Neural crest cell (in vitro differentiated cells): ENCODE measurements at places on chromosomes 4 and X. TPM values are rescaled to one million over a fixed set of nuclear protein-coding genes. Genes with fewer than 3 reads are reported as not detected.

DNA sequence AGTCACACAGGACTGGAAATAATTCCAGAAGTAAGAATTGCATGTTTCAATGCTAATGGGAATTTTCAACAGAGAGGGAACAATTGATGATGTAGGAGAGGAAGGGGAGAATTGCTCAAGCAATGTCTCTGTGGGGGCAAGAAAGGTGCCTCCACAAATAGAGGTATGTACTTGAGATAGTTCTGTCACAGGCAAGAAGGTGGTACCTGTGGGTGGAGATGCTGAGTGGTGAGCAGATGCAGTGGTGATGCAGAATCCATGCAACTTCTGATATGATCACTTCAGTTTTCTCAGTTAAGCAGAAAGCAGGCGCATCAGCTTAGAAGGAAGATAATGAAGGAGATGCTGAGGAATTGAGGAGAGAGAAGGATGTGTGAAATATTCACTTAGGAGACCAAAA is 55.1 kb upstream of the SEC24B start:
- H3K27me3 ChIP-seq, result no peaks in the 10 kb centered on the region
- no peak overlapping the region for H3K27ac ChIP-seq
- no peak overlapping the region for H3K4me3 ChIP-seq
- no peaks in the 10 kb centered on the region for H3K36me3 ChIP-seq
- peaks cover 4% of the 10 kb centered on the region for H3K4me1 ChIP-seq
- DNase-seq, result no peak

Gene DSPP
- not detected in 2 replicates for total RNA-seq

DNA sequence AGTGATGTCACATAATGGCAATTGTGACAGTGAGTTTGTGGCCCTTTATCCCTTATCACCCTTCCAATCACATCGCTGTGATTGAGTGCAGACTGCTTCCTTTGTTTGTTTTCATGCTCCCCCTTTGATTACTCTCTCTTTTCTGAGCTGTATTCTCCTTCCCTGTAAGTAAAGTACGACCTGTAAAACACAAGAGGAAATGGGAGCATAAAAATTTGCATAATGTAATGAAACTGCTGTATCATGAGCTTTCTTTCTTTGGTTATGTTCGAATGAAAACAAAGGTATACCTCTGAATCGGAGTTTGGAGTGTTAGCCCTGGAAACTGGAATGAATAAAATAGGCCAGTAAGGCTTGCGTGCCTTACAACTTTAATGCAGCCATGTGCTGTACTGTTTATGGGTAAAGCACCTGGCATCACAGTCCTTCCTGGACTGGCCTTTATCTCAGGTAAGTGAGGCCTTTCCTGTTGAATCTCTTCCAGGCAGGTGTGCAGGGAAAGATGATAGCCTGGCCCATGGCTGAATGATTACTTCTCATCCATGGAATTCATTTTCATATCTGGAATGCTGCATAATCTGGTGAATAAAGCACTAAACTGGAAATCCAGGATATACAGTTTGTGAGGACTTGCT is 26.6 kb upstream of the HS3ST1 start:
- no peak overlapping the region for H3K27ac ChIP-seq
- no peaks in the 10 kb centered on the region for H3K27me3 ChIP-seq
- H3K4me1 ChIP-seq, result no peaks in the 10 kb centered on the region

- no peaks in the 10 kb centered on the region for H3K36me3 ChIP-seq
- H3K4me1 ChIP-seq, result no peaks in the 10 kb centered on the region
- no peak overlapping the region for H3K4me3 ChIP-seq
- H3K27me3 ChIP-seq, result no peaks in the 10 kb centered on the region
- H3K27ac ChIP-seq, result no peak overlapping the region
Observed at GRCh38 chr4:19317377-19317776, 934.3 kb upstream of the SLIT2 start.

DNA sequence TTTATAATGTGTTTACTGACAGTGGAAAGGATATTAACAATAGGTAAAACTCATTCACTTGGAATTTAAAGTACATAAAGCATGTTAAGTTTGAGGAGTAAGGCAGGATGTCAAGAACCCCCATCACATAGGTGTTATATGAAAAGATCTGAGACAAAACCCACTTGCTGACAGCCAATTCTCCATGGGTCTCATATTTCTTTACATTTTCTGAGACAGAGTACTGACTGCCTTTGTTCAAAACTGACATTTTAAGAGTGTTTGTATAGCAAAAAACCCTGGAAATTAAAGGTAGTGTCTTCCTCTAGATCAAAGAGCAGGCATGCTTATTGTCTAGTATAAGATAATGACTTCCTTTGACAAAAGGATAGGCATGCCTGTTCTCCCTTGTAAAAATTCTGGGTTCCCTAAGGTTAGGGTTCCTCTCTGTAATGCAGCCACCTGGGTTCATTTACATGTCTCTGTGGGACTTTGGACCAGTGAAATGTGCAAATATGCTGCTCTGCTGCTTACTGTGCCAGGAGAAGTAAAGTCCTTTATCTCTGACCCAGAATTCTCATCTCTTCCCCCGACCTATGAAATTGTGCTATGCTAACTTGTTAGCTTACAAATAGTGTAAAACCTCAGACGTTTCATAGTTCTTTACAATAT is 123.6 kb downstream of the PCDH18 start:
- H3K4me3 ChIP-seq, result no peak overlapping the region
- no peak for DNase-seq
- H3K27me3 ChIP-seq, result no peaks in the 10 kb centered on the region

- DNase-seq, result no peak
- no peak overlapping the region for H3K27ac ChIP-seq
- H3K4me3 ChIP-seq, result no peak overlapping the region
- peaks cover 12% of the 10 kb centered on the region for H3K36me3 ChIP-seq
Observed at GRCh38 chr4:67542076-67542475, 3.2 kb downstream of the CENPC start.

Gene STK32B
- 3.4 and 3.5 TPM in 2 replicates for total RNA-seq

DNA sequence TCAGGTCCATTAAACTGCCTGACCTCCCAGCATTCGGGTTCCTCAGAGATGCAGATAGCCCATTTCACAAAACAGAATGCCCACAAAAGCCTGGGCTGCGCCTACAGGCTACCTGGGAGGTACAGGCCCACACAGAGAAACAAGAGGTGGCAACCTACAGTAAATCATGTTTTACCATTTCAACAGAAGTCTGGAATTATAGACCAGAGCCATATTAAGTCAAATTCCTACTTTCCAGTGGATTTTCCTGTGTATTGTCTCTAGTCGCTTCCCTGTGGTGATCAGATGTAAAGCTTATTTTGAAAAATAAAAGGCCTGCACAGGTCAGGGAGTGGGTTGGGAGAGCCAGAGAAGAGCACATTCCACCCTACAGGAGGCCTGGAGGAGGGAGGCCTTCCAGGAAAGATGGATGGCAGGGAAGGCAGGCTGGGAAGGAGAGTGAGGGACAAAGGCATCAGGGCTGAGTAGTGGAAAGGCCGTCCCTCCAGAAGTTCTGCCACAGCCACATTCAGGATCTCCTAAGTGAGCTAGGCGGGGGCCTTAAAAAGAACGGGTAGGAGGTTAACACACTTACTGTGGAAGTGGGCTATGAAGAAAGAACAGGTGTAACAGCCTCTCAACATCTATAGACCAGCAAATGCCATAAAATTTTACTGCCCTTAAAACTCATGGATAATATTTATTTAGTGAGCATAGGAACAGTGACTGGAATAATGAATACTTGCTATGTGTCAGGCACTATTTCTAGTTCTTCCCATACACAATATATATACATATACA is 19.0 kb upstream of the USO1 start:
- H3K4me1 ChIP-seq, result peaks cover 4% of the 10 kb centered on the region
- DNase-seq, result no peak
- no peak overlapping the region for H3K4me3 ChIP-seq
- H3K27me3 ChIP-seq, result no peaks in the 10 kb centered on the region
- no peak overlapping the region for H3K27ac ChIP-seq

Gene SETD7
- 11.1 and 11.4 TPM in 2 replicates for total RNA-seq

DNA sequence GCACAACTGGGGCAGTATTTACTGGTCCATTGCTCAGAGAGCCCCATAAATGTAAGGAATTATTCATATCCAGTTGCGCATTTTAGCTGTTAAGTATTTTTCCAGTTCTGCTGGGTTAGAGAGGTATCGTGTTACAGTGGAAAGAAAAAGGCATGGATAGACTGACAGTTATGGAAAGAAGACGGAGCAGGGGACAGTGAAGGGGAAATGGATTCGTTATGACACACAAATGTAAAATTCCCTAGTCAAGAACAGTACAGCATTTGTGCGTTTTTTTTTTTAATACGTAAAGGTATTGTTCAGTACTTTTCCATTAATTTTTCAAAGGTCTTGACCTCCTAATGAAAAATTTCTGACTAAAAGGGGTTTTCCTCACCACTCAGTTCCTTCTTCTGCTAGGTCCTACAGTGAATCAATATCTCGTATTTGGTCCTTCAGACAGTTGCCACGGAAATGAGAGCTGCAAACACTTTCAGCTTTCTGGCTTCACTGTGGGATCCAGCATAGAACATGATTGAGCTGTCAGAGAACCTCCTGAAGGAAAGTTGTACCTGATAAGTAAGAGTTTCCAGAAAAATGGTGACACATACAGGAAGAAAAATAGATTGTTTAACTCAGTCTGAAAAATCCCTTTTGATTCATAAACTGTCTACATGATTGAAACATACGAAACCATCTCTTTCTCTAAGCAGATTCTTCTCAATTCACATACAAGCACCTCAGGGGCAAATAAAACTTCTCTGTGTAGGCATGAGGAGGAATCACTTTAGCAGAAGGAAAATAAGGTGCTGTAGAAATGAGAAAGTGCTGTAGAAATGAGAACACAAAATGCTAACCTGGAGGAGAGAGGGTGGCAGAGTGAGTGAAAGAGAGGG is 21.8 kb upstream of the BBS12 start:
- H3K27me3 ChIP-seq, result no peaks in the 10 kb centered on the region
- no peak overlapping the region for H3K27ac ChIP-seq
- H3K4me3 ChIP-seq, result no peak overlapping the region
- no peaks in the 10 kb centered on the region for H3K4me1 ChIP-seq

DNA sequence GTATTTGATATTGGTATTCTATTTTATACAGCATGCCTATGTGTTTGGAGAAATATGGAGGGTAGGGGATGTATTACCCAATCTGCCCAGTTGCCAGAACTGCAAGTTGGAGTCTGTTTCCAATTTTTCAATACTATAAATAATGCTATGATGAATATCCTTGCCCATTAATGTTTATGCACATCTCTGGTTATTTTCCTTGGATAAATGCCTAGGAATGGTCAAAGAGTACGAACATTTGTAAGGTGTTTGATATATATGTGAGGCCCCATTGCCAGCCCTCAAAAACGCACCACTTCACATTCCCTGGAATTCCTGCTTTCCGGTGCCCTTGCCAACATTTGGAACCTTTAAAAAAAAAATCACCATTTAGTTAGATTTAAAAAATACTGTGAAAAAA is 34.3 kb downstream of the CLDN34 start:
- no peaks in the 10 kb centered on the region for H3K27me3 ChIP-seq
- H3K36me3 ChIP-seq, result no peaks in the 10 kb centered on the region
- H3K4me1 ChIP-seq, result no peaks in the 10 kb centered on the region
- no peak for DNase-seq
- H3K4me3 ChIP-seq, result no peak overlapping the region

- H3K27me3 ChIP-seq, result no peaks in the 10 kb centered on the region
- no peaks in the 10 kb centered on the region for H3K4me1 ChIP-seq
- no peak overlapping the region for H3K4me3 ChIP-seq
- DNase-seq, result no peak
Observed at GRCh38 chr4:17251101-17251500, 260.8 kb downstream of the QDPR start.

- no peak for DNase-seq
- no peaks in the 10 kb centered on the region for H3K27me3 ChIP-seq
- no peak overlapping the region for H3K27ac ChIP-seq
- H3K36me3 ChIP-seq, result no peaks in the 10 kb centered on the region
- H3K4me3 ChIP-seq, result no peak overlapping the region
- peaks cover 21% of the 10 kb centered on the region for H3K4me1 ChIP-seq
Observed at GRCh38 chr4:95204873-95205272, 343.9 kb downstream of the UNC5C start.

Gene PCDH7
- total RNA-seq, result 6.8 and 8.0 TPM in 2 replicates

Gene TLR3
- total RNA-seq, result 0.11 and 0.19 TPM in 2 replicates

DNA sequence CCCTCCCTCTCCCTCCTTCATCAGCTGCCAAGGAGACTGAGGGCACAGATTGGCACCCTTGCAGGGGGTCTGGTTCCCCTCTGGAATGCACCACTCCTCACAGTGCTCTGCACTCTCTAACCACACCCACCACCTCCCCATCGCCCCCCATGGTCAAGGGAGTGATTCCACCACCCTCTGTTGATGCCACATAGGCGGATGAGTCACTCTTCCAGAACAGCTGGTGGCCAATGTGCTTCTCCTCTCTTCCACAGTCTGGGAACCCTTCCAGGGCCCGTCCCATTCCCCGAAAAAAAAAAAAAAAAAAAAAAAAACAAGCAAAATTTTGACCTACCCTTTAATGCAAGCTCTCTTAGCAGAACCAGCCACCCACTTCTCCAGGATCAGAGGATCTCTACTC is 341.3 kb upstream of the KLF3 start:
- H3K27me3 ChIP-seq, result no peaks in the 10 kb centered on the region
- no peak overlapping the region for H3K4me3 ChIP-seq
- H3K36me3 ChIP-seq, result peaks cover 3% of the 10 kb centered on the region
- no peak overlapping the region for H3K27ac ChIP-seq

DNA sequence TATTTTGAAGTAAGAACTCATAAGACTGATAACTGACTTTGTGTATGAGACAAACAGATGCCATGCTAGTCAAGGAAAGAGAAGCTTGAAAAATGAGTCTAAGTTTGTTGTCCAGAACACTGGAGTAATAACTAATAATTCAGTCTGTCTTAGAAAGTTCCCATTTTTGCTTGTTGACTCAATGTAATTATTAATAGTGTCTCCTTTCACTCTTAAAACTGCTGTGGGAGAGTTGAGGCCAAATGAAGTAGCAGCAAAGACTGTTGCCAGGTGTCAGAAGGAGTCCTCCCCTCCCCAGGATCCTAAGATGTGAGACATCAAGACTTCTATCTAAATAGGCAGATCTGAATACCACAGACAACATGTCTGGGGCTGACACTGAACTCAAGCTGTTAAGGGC is 20.8 kb upstream of the FAM13A start:
- H3K27me3 ChIP-seq, result no peaks in the 10 kb centered on the region
- no peak overlapping the region for H3K27ac ChIP-seq
- peaks cover 2% of the 10 kb centered on the region for H3K36me3 ChIP-seq
- H3K4me1 ChIP-seq, result no peaks in the 10 kb centered on the region

Gene MAOA
- 0.30 and 0.45 TPM in 2 replicates for total RNA-seq

DNA sequence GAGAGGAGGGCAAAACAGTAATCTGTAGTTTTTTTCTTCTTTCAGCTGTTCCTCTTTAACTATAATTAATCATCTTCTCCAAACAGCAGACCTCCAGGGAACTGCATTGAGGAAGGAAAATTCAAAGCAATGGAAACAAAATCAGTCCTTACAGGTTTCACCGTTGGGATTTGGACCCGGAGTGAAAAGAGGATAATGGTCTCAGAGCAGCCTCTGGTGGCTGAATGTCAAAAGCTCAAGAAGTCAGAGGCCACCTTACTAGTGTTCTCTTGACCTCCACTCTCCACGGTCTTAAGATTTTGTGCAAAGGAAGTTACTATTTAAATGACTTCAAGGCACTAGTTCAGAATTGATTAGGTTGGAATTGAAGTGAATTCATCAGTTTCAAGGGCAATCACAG is 16.0 kb upstream of the MID1 start:
- peaks cover 46% of the 10 kb centered on the region for H3K4me1 ChIP-seq
- no peak for DNase-seq
- no peaks in the 10 kb centered on the region for H3K27me3 ChIP-seq
- H3K4me3 ChIP-seq, result peak overlapping the region; percentile 49
- H3K36me3 ChIP-seq, result peaks cover 16% of the 10 kb centered on the region

Gene SATL1
- 0.18 and 0.21 TPM in 2 replicates for total RNA-seq
